ENCODE measurements at places on chromosomes 4 and X. TPM values are rescaled to one million over a fixed set of nuclear protein-coding genes. Genes with fewer than 3 reads are reported as not detected.

DNA sequence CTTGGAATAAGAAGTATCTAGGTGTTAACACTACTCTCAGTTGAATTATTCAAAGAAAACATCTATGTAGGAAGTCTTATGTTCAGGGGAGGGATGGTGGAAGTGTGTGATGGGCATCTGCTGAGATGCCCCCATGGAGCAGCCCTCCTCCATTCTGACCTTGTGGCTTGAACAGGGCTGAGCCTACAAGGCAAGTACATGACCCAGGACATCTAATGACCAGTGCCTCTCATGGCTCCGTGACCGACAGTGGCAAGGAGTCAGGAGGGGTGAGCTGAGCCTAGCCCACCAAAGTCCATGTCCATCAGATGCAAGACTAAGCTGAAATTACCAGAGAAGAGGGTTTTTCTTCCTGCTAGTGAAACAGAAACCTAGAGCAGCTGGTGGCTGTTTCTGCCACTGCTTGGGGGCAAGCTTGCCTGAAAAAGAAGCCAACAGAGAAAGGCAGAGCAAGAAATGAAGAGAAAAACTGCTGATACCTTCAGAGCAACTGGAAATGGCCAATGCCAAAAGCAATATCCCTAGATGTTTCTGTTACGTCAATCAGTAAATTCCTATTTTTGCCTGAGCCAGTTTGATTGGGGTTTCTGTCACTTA, 113.5 kb downstream of the TSPAN5 start:
- DNase-seq = no peak

GRCh38 chr4:26992657-26993361, 132.2 kb downstream of the STIM2 start:
- DNase-seq = no peak

GRCh38 chrX:10923466-10923865, 187.7 kb upstream of the HCCS start:
- no peak for DNase-seq

DNA sequence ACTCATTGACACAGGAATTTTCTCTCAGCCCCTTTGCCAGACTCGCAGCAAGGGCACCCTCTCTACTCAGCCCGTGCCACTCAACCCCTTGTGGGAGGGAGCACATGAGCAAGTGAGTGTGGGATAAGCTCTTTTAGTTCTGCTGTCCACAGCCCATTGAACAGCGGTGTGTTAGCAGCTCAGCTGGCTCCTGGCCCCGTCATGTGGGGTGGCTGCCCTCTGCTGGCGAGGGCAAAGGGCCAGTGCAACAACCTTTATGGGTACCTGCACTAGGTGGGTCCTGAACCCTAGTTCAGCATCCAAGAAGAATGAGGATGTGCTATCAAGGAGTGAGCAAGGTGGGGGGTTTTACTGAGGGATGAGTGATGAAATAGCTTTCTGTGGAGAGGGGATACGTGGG, 85.0 kb upstream of the ZNF81 start:
- DNase-seq = peak; percentile 0

DNA sequence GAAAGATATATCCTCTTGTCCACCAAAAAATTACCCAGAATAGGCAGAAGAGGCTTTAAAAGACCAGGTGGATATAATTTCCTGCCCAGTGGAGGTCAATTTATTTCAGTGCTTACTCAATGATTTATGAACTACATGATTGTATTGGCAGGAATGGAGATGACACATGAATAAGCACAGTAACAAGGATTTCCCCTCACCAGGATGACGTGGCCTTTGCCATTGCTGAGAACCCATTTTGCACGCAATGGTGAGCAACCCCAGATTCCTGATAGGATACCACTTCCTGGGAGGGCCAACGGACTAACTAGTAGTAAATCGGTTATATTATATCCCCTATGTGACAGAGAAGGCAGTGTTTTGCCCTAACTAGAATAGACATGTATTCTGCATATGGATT, 11.6 kb upstream of the TTC29 start:
- no peak for DNase-seq

- DNase-seq = no peak
These were observed 47.2 kb downstream of the GYG2 start for GRCh38 chrX:2875798-2876399.

GRCh38 chrX:134883137-134883700, 107.6 kb upstream of the SMIM10 start:
- DNase-seq = no peak

GRCh38 chr4:25356068-25356467, 21.0 kb upstream of the ANAPC4 start:
- no peak for DNase-seq

DNA sequence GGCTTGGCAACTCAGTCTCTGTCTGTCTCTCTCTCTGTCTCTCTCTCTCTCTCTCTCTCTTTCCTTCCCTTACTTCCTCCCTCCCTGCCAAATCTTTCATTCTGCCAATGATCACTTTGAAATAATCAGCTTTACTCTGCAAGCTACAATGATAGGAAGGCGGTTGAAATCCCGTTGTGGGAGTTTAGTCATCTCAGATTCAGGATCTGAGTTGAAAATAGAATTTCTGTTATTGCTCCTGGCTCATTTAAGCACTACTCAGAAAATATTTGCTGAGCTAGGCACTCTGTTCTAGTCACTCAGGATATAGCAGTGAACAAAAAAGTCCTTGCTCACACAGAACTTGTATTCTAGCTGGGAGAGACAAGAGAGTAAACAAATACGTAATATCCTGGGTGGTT, 56.3 kb upstream of the DCTD start:
- DNase-seq = no peak

- DNase-seq = no peak
These were observed 59.7 kb upstream of the PGRMC2 start for GRCh38 chr4:128347175-128347868.

Gene FAAH2
- total RNA-seq = 10.0 TPM

Gene ZCCHC12
- not detected for total RNA-seq

Gene HS3ST1
- total RNA-seq = 0.51 TPM

Gene MAGIX
- total RNA-seq = 1.5 TPM

Gene TRAM1L1
- not detected for total RNA-seq

Gene NAP1L3
- total RNA-seq = 0.23 TPM

Gene SYP
- 2.2 TPM for total RNA-seq

Gene MAGEC1
- total RNA-seq = not detected

Gene KCNE5
- total RNA-seq = 0.24 TPM

Gene TCEAL3
- 0.79 TPM for total RNA-seq
